ENCODE measurements at places on chromosomes 6 and 20.

DNA sequence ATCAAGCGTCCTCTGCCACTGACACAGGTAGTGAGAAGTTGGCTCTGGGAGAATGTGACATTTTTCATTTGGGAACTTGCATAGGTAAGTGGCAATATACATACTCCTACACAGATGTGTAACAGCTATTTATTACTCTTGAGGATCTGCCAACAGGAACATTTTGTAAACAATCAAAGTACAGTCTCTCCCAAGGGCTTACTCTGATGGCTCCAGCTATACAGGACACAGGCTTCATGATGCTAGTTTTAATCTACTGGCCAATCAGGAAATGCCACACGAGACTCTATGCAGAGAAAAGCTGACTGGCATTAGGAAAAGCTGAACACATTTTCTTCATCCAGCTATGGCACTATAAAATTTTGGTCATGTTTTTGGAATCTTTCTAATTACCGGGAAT is 57.8 kb downstream of the POPDC3 start:
- no peak for DNase-seq

- peak; percentile 7 for DNase-seq
Observed at GRCh38 chr6:109998159-109998785, 20.2 kb downstream of the GPR6 start.

GRCh38 chr20:8557711-8558110 is 425.6 kb downstream of the PLCB1 start:
- peak; percentile 63 for DNase-seq

GRCh38 chr6:160315310-160315709 is 32.9 kb upstream of the SLC22A3 start:
- peak; percentile 15 for DNase-seq

DNA sequence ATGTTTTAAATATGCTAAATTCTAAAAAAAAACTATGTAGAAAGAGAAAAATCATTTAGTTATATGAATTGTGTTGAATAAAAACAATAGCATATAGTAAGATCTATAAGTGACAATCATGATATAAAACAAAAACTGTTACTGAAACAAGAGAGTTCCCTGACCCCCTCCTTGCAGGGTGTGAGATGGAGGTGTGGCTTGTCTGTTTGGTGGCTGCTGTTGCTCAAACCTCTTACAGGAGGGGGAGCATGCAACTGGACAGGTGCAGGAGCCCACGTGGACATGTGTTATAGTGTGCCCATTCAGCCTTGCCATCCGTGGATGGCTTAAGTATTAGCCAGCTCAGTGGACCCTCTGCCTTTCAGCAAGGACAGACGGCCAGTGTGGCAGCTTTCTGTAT is 206.7 kb downstream of the MOXD1 start:
- no peak for DNase-seq

- no peak for DNase-seq
Observed at GRCh38 chr6:65799389-65799788, 92.4 kb upstream of the EYS start.

DNA sequence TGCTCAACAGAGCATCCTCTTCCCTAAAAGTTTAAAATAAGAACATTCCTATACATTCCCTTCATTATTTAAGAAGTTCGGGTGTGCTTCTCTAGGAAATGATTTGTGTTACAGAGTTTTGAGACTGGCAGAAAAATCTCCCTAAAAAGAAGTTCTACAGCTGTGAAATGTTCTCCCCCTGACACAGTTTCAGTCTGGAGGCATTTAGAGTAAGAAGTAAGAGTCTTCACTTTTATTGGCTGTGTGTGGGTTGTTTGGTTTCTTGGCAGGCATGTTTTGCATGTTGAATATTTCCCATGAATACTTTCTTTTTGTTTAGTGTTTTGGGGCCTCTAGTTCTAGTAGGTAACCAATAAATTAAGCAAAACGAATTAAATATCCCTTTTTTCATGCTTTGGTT is 195.9 kb downstream of the TENT5A start:
- DNase-seq, result no peak

GRCh38 chr20:41052742-41053419 is 24.3 kb downstream of the TOP1 start:
- DNase-seq, result peak; percentile 91

DNA sequence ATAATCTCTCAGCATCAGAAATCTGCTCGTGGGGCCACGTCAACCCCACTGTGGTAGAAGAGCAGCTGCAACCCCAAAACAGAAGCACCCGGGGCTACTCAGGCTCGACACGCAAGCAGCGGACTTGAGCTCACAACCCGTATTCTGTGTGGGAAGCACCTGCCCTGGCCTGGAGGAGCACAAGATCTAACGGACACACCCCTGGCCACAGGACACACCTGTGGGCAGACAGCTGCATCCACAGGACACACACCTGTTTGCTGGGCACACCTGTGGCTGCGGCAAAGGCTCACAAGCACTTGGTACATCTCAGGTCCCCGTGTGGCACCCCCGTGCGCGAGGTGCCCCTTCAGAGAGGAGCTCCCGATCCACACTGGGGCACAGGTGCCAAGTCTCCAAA is 36.5 kb downstream of the ZBTB46 start:
- DNase-seq, result no peak

DNA sequence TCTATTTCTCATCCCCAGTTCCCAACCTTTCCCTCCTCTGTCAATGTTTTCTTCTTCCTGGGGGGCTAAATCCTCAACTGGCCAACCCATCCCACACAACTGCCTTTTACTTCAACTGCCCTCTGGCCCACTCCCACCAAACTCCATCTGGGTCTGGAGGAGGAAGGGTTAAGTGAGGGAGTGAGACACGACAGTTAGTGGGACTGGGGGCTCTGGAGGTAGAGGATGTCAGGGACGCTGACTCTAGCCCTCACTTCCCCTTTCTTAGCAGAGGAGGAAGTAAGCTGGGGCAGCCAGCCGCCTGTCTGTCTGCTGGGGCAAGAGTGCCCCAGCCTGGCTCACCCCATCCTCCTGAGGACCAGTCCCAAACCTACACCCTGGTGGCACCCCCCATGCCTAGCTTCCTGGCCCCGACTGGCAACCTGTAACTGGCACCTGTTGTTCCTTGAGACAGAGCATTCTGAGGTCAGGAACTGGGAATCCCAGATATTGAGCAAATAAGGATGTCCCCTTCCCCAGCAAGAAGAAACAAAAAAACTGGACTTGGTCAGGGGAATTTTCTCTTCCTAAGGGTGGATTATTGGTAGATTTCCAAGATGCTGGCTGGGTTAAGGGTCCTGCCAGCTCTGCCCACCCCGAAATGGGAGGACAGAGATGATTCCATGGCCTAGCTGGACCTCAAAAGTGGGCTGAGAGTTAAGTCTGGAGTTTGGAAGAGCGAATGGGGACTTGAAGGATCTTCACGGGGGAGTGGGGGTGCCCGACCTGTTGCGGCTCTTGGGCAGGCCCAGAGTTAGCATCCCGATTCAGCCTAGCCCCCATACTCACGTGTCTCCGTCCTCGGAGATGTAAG is 971 bp downstream of the NFKBIE start:
- no peak for DNase-seq

GRCh38 chr20:5001174-5002076 is at the start of gene SLC23A2:
SLC23A2 (minus strand) TSS chr20:5001510; CDS start chr20:4932562, 68,948 bp downstream.
- DNase-seq, result no peak

DNA sequence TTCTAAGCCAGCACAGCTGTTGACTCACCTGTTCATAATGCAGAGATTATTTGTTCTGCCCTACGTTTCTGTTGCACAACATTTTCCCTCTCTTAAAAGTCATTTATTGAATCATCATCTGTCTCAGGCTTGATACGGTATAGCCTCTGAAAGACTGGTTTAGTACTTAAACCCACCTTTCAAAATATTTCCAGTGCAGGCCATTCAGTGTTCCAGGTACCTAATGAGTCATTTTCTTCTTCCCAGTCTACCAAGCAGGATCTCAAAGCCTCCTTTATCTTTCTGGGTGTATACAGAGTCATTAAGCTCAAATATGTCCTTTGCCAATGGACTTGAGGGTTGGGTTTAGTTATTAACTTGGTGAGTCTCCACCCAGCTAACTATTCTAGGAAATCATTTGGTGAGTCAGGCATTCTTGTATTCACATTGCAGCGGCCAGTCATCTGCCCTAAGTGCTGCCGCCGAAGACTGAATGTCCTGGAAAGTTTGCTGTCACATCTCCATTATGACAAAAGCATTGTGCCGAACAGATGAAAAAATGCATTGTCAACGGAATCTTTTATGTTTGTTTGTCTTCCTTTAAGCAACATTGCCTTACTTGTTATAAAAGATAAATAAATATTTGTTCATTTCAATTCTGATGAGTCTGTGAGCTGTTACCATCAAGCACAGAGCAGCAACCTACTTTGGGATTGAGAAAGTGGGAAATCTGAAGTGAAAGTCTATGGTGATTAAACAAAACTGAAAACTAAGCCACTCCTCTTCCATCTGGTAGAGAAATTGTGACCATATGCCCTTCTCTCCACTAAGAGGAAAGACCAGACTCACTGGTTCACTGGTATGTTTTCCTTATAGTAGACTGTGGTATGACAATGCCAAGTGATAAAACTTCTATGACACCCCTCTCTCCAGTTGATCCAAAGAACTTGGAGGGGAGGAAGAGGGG is 14.3 kb upstream of the FAM135A start:
- DNase-seq, result peak; percentile 42

- no peak for DNase-seq
Observed at GRCh38 chr6:130693944-130694343, 133.3 kb upstream of the SMLR1 start.

DNA sequence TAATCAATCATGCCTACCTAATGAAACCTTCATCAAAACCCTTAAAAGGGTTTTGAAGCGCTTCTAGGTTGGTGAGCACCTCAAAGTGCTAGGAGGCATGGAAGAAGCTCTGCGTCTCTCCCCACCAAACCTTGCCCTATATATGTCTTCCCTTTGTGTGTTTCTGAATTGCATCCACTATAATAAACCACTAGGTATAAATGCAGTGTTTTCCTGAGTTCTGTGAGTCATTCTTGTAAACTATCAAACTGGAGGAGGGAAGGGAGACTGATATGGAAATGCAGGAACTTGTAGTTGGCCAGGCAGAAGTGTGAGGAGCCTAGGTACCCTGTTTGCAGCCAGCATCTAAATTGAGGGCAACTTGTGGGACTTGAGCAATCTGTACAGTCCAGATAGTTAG is 698.8 kb downstream of the DOK5 start:
- DNase-seq, result no peak

DNA sequence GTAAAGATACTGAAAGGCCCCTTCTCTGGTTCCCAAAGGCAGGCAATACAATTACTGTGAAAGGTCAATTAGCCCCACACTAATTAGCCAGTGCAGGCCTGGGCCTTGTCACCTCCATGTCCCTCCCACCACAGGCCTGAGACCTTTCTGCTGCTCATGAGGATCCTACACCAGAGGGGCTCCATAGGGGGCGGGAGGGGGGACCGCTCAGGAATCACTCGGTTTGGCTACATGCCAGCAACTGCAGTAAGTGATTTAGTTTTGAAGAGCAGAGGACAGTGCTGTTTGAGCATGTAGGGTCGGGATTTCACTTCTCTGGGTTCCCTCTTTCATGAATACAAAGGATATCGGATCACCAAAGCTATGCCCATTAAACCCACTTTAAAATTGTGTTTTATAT is 455.6 kb downstream of the PRKN start:
- no peak for DNase-seq

GRCh38 chr20:58070664-58071196 is 157.7 kb downstream of the ANKRD60 start:
- no peak for DNase-seq

DNA sequence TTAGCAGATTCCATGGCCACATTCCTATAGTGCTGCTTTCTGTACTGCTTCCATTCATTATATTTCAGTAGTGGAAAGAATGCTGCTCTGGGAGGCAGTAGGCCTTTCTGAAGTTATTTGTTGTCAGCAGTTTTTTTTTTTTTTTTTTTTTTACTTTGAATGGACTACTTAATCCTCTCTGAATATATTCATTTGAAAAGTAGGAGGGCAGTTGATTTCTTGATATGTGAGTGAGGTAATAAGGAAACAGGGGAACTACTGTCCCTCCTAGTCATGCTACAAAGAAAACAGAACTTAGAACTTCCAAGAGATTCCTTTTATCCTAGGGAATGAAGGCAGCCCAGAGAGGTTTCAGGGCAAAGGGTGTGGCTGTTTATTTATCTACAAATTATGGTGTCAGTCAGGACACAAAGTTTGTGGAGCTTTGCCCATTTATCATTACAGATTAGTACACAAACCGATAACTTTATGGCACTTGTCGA is 155.9 kb downstream of the JARID2 start:
- DNase-seq, result no peak

- DNase-seq, result peak; percentile 15
Observed at GRCh38 chr6:121274666-121275295, 59.5 kb downstream of the TBC1D32 start.

DNA sequence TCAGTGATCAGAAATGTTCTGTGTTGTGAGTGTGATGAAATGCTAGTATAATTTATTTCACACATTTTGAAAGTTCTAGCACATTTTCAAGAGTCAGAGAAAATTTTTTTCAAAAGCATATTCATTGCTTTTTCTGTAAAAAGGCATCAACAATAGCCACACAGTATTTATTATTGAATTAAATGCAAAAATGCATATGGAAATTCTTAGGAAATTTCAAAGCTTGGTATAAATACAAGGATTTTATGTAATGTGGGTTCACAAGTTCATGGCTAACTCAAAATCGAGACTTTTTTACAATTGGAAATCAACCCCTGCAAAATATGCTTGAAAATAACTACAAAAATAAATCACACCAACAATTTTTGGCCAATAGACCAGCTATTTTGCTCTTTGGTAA is 302.0 kb upstream of the ECI2 start:
- DNase-seq, result no peak

GRCh38 chr20:722822-723644 is 45.3 kb downstream of the SLC52A3 start:
- DNase-seq, result no peak

GRCh38 chr6:129641344-129641743 is 68.6 kb downstream of the ARHGAP18 start:
- peak; percentile 45 for DNase-seq

DNA sequence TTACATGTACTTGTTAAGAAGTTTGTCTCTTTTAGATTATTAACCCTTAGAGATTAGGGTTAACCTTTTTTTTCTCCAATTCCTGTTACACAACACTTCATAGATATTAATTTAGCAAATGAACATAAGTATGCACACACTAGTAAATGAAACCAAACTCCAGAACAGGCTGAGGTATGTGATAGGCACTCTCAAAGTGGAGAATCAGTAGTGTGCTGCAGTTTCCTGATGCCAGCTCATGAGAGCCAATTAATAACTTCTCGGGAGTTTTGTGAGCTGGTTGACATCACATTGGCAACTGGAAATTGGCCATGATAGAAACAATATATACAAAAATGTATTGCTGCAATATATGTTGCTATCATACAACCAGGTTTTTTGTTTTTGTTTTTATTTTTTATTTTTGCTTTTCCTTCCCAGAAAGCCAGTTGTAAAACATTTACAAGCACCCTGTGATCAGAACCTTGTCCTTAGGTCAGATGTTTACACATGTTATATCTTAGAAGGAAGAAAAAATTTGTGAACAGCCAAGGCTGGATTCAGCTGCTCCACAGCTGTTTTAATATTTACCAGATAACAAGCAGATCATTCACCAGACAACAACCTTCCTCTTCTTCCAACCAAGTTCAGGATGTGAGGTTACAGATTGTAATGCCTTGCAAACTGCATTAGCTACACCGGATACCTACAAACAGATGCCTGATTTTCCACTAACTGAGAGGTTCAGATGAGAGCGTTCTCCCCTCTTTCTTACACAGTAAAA is 42.4 kb upstream of the ECHDC1 start:
- DNase-seq, result no peak
